ENCODE measurements at places on chromosomes 13 and 19. TPM values are rescaled to one million over a fixed set of nuclear protein-coding genes. Genes with fewer than 3 reads are reported as not detected.

The GSX1 gene
- not detected for total RNA-seq

The PSG1 gene
- not detected for total RNA-seq

The LILRA2 gene
- total RNA-seq, result 5.5 TPM

The OVOL3 gene
- not detected for total RNA-seq

The MAP4K1 gene
- total RNA-seq, result 331 TPM

The TNNI3 gene
- not detected for total RNA-seq

- DNase-seq, result peak; percentile 49
Observed at GRCh38 chr13:39765801-39766463, 110.5 kb downstream of the COG6 start.

- DNase-seq, result peak; percentile 41
Observed at GRCh38 chr19:23440791-23441190, 45.5 kb upstream of the ZNF91 start.

DNA sequence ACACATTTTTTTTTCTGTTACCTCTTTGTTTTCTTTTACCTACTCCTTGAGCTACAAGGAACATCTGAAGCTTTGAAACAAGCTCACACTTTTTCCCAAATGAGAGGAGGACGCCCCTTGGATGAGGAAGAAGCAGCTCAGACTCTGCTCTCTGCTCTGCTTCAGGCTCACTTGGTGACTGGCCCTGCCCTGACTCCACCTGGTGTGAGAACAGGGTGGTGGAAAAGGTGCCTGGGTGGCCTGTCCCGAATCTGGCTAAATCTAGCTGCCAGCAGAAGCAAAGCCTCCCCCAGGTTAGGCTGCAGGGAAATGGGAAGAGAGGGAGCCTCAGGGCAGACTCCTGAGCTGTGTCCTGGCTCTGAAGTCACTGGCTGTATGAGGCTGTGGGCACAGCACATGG lies 68.0 kb upstream of the CEACAM8 start:
- DNase-seq, result no peak

DNA sequence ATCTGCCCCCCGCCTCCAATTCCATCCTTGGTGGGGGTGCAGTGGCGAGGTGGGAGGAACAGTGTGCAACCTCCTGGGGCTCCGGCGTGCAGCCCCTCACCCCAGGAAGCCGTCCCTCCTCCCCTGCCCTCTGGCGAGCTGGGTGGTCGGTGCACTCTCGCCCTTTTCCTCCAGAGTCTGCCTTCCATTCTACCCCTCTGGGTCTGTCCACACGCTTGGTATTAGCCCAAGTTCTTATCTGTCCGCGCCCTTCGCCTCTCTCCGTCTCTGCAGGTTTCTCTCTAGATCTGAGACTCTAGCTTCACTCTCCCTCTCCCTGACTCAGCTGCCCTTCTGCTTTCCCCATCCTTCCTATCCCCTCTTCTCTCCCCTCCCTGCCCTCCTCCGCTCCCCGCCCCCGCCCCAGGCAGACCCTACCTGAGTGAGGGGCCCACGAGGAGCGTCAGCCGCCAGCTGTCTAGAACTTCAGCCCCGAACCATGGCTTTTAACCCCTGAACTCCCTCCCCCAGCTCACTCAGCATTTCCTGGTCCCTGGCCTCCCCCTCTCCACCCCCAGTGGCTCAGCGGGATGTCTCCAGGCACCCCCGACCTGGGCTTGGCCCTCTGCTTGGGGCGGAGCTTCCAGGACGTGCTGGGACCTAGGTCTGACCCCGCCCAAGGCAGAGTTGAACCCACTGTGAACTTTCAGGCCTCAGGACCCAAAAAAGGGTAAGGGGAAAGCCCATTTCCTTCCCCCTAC lies 499 bp upstream of the KLK13 start:
- no peak for DNase-seq

DNA sequence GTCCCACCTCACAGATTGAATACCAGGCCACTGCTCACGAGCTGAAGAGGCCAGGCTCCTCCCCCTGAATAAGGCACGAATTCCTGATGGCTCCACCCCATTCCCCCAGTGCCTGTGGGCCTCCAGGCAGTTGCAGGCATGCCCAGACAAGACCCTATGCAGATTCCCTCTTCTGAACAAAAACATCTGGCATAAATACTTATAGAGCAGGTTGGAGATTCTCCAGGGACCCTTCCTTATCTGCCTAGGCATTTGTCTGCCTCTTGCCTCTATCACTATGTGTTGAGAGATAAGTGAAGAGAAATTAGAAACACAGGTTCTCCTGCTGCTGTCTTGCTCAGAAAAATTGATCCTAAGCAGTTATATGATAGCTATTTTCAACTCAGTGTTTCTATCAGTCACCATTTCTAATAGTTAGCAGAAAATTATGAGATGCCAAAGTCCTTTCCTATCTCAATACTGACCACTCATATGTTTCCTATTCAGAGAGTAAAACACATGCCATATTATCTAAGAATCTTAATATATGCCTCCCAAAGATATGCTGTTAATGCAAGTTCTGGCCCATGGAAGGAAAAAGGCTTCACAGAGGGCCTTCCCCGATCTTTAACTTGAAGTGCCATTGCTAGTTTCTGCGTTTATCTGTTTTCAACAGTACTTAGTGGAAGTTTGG lies 364.0 kb downstream of the KCTD12 start:
- DNase-seq, result no peak

- DNase-seq, result no peak
Observed at GRCh38 chr19:5042556-5042955, 73.6 kb downstream of the KDM4B start.

- DNase-seq, result peak; percentile 49
Observed at GRCh38 chr19:14072535-14073260, at the start of gene MISP3. MISP3 (plus strand) TSS chr19:14072786; CDS start chr19:14073310, 524 bp downstream.

DNA sequence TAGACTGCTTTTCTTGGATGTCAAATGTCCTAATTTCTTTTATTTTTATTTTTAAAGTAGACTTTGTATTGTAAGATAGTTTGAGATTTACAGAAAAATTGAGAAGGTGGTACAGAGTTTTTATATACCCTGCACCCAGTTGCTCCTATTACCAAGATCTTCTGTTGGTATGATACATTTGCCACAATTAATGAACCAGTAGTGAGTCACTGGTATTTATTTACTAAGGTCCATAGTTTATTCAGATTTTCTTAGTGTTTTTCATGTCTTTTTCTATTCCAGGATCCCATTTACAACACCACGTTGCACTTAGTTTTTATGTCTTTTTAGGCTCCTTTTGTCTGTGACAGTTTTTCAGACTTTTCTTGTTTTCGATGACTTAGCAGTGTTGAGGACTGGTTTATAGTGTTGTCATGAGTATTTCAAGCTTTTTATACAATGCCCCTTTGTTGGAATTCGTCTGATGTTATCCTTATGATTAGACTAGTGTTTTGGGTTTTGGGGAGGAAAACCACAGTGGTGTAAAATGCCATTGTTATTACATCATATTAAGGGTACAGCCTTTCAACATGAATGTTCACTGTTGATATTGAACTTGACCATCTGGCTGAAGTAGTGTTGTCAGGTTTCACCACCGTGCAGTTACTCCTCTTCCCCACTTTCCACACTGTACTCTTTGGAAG lies 35.9 kb downstream of the COG3 start:
- no peak for DNase-seq

- no peak for DNase-seq
Observed at GRCh38 chr13:74217811-74218210, 83.6 kb upstream of the KLF12 start.

DNA sequence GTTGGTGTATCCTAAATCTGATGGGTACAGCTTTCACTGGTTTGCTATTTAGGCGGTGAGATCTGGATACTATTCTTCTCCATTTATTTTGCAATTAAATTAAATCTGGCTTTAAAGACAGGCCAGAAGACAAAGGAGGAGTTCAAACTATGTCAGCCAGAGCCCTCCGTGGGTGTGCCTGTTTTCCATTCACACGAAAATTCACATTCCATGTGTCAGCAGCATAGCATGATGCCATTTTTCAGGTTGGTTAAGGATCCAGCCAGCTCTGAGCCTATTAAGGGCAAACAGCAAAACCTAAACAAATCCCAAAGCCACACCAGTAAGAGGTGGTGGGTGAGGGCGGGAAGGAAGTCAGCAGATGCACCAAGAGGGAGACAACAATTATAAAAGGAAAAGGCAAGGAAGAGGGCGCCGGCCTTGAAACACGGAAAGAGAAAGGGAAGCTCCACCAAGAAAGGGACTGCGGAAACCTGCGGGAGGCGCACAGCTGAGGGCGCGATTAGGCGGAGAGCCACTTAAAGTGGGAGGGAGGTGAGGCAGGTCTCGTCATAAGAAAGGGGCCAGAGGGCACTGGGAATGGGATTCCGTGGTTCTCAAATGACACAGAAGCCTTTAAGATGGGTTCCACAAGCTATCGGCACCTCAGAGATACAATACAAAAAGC lies 43.0 kb downstream of the CARS2 start:
- DNase-seq, result no peak

- no peak for DNase-seq
Observed at GRCh38 chr19:32872391-32872790, 2.8 kb upstream of the SLC7A9 start.

GRCh38 chr19:38386971-38387549 lies 774 bp downstream of the GGN start:
- no peak for DNase-seq

- no peak for DNase-seq
Observed at GRCh38 chr19:17481986-17482385, 11.7 kb downstream of the SLC27A1 start.

GRCh38 chr19:47719047-47719859 lies 6.0 kb downstream of the EHD2 start:
- DNase-seq, result no peak

GRCh38 chr19:42420055-42420544 lies 7.1 kb downstream of the LIPE start:
- peak; percentile 86 for DNase-seq

DNA sequence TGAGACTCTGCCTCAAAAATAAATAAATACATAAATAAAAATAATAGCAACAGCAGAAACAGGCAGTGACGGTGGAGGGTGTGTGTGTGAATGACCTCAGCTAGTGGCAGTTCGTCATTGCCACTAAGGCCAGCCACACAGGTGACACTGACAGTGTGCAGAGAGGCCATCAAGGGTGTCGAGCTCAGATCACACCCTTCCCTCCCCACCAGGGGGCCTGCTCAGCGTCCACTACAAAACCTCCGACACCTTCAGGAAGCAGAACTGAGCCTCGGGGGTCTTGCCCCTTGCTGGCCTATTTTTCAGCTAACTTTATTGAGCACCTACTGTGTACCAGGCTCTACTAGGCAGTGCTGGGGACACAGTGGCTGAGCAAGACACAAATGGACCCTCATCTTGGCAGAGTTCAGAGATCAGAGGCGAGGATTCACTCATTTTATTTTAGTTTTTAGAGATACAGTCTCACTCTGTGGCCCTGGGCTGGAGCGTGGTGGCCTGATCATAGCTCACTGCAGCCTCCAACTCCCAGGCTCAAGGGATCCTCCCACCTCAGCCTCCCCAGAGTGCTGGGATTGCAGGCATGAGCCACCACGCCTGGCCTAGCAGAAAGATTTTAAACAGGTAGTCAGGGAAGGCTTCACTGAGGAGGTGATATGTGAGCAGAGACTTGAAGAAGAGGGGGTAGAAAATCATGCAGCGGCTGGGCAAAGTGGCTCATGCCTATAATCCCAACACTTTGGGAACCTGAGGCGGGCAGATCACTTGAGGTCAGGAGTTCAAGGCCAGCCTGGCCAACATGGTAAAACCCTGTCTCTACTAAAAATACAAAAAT lies 30.3 kb upstream of the SEMA6B start:
- DNase-seq, result peak; percentile 58

DNA sequence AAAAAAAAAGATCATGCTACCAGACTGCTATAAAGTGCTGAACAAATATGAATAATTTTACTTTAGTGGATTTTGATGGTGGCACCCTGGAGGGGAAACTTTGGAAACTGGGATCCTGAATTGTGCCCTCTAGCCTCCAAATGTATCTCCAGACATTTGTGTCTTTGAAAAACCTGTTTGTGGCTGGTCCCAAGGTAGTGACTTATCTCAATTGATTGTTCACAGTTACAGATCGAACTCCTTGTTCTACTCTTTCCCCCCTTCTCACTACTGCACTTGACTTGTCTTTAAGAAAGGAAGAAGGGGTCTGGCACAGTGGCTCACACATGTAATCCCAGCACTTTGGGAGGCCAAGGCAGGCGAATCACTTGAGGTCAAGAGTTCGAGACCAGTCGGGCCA lies 10.5 kb downstream of the RGL3 start:
- DNase-seq, result no peak

DNA sequence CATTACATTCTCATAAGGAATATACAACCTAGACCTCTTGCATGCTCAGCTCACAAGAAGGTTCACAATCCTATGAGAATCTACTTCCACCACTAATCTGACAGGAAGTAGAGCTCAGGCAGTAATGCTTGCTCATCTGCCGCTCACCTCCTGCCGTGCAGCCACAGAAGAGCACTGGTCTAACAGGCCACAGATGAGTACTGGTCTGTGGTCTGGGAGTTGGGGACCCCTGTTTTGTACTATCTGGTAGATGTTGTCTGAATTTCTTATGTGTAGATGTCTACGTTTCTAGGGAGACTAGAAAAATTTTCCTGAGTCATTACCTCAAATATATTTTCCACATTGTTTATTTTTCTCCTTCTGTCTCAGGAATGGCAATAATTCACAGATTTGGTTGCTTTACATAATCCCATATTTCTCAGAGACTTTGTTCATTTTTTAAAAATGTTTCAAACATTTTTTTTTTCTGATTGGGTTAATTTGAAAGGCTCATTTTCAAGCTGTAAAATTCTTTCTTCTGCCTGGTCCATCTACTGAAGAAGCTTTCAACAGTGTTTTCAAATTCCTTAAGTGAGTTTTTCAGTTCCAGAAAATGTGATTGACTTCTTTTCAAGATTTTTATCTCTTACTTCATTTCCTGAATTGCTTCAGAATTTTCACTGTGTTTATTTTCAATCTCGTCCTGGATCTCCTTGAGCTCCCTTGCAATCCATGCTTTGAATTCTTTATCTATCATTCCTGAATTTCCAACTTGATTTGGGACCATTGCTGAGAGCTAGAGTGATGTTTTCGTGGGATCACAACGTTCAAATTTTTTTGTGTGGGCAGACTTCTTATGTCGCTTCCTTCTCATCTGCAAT lies 1322.2 kb downstream of the PCDH9 start:
- no peak for DNase-seq

DNA sequence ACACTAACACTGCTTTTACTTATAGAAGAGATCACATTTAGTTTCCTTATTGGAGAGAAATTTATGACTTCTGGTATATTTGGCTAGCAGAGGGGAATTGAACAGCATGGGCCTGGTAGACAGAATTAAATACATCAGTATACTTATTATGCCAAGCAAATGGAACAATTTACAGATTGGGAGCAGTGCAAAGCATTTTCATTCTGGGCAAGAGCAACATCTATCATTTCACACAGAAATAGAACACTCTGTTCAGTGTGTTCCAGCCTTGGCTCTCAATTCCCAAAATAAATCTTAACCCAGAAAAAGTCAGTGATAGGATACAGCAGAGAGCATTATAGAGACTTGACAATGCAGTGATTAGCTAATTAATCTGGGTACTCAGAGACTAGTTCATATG lies 604.0 kb upstream of the SLITRK6 start:
- DNase-seq, result no peak

- peak; percentile 54 for DNase-seq
Observed at GRCh38 chr13:24922387-24922744, 158.4 kb downstream of the RNF17 start.

DNA sequence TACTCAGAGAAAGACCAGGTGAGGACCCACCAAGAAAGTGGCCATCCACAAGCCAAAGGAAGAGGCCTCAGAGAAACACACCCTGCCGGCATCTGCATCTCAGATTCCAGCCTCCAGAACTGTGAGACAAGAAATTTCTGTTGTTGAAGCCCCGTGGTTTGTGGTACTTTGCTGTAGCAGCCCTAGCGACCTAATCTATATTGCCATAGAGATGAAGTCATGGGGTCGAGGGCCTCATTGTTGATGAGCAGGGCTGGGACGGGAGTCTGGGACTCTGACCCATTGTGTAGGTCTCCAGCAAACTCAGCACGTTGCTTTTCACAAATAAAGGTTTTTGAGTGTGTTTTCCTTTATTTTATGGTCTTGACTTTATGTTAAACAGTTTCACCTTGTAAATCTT lies 174.9 kb downstream of the TNFSF13B start:
- DNase-seq, result no peak
